GM06990 (cell line): ENCODE measurements at places on chromosomes 5 and 9.

DNA sequence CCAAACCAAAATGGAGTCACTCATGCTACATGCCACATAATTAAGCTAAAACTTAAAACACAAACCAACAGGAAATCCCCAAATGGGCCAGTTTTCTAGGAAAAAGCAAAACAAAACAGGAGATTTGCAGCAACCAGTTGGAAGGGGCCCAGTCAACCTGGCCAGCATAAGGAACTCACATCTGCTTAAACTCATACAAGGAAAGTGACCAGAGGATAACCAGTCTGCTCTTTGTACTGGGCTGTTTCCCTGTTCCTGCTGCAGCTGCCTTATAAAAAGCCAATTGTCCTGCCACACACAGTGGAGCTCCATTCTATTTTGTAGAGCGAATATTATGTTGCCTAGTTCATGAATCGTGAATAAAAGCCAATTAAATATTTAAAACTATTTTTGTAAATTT, 29.5 kb upstream of the PTPDC1 start:
- DNase-seq: no peak

- no peak for DNase-seq
These were observed 571.8 kb upstream of the CDH18 start for GRCh38 chr5:20559845-20560244.

GRCh38 chr5:120852222-120852860, 388.2 kb downstream of the PRR16 start:
- DNase-seq: no peak

DNA sequence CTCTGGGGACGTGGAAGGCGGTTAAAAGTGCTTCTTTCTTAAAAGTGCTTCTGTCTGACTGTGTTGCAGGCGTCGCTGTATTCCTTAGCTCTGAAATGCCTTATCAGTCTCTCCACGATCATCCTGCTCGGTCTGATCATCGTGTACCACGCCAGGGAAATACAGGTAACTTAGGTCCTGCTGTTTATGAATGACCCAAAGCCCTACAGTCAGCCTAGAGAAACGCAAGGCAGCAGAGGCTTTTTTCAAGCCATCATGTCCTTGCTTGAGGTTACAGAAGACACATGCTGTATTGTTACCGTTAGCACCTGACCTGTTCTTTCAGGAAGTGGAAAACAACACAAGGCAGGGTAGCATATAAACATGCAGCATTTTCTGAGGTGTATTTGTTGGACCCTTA, 2.0 kb downstream of the KCNN2 start:
- peak; percentile 33 for DNase-seq

DNA sequence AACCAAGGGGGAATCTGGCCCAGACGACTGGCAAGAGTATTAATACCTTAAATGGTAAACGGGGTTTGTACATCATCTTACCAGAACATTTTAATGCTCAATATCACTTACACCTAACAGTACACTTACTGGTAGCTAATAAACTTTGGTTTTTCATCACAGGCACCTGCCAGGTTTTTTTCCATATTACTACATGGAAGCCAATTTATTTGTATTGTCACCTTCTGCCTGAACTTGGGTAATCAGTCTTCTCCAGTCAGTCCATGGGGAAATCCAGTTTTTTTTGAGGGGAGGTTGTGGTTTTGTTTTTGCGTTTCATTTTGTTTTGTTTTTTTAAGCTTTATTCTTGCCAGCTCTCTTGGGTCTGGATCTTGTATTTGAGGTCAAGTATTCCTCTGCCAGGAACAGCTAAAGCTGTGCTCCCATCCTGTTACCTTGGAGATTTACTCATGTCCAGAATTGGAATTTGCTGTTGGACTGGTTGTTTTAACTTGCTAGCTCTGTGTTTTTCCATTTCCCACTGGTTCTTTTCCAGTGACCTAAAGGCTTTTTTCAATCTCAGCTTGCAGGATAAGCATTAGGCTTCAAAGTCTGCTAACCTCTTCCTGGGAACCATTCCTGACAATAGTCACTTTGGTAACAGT, 11.1 kb upstream of the NADK2 start:
- DNase-seq: no peak

DNA sequence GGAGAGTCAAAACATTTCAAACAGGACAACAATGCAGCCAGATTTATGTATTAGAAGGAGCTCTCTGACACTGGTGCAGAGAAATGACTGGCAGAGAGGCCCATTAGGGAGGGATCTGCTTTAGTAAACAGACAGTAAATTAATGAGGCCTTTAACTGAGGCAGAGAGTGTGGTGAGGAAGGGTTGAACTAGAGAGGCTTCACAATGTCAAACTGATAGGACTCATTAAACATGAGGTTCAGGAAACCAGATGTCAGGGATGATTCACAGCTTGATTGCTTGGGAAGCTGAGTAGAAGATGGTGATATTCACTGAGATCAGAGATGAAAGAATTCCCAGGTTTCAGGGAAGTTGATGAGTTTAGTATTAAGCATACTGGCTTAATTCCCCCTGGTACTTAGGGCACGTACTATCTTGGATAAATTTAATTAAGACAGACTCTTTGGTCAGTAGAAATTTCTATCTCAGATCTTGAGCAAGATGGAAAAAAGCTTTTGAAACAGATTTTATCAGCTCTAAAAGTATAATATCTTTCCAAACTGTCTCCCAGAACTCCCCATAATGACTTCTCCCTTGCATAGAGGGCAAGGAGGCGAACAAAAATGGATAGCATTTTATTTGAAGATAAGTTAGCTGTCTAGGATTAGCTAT, 8.6 kb upstream of the MUSK start:
- no peak for DNase-seq

DNA sequence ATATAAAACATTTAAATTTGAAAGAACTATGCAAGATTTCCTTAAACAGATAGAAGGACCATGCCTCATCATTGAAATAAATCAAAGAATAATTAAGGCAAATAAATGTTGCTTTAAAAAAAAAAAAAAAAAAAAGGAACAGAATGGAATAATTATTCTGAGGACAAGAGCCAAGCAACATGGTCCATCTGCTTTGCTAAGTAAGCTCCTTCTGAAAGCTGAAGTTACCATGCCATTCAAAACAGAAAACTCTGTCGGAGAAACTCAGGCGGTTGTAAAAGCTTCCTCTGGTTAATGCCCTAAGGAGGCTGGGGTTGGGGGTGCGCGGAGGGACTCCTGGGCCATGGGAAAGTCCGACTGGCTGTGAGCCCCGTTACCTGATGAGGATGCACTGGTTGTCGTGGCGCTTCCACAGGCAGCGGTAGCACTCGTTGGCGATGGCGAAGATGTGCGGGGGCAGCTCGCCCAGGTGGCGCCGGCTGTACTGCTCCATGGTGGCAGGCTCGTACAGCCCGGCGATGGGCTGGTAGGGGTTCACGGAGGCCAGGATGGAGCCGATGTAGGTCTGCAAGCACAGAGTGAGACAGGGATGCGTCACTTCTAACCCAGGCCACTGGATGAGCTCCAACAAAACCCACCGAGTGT, 141.7 kb downstream of the MYO10 start:
- DNase-seq: no peak

DNA sequence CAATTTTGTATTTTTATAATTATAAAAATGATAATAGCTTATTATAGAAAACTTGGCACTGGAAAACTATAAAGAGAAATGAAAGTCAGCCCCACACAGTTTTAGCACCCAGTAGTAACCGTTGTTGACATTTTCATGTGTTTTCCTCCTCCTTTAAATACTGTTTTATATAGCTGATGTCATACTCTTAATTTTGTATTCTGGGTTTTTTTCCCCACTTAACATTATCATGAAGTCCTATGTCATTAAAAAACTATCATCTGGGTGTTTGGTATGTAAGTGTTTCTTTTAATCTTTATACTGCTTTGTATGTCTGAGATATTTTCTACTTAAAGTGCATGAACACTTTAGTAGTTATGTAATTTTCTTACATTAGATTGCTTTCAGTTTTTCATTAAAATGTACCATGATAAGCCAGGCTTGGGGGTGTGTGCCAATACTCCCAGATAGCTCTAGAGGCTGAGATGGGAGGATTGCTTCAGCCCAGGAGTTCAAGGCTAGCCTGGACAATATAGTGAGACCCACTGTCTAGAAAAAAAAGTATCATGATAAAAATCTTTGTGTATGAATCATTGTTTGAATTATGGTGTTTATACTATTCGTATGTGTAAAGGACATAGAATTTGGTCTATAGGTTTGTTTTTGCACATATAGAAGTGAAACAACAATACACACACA, 2.7 kb downstream of the RAD50 start:
- no peak for DNase-seq

GRCh38 chr5:134503088-134503936, 22.2 kb upstream of the JADE2 start:
- peak; percentile 47 for DNase-seq

DNA sequence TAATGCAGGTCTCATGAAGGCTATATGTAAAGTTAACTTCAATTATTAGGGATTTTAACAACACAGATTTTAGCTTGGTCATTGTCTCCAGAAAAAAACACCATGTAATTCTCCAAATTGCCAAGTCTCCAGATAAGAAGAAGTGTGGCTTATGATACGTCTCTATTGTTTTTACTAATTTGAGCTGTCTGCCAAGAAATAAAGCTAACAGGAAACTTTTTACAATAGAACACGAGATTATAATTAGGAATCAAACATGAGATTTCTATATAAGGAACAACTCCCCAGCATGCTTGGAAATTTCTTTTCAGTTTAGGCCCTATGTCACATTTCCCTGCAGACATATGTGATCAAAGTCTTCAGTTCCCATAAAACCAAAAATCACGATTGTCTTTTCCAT, 142.7 kb downstream of the MCTP1 start:
- no peak for DNase-seq

DNA sequence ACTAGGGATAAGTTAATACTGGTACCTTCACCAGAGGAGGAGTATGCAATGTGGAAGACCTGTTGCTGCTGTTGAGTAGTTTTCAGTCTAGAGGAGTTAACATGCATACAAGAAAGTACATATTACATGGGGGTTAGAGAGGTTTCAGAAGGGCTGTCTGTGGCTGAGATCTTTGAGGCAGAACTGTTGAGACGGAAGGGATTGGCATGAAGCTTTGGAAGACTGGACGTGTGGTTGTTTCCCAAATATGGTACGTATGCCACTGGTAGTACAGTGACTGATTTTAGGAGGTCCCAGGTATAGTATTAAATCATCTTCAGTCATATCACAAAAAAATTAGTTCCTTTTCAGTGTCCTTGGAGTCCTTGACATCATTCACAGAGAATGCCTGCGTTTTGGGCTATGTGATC, 17.6 kb downstream of the TNFAIP8 start:
- DNase-seq: no peak

GRCh38 chr5:53126521-53126920, 17.0 kb upstream of the MOCS2 start:
- no peak for DNase-seq

- no peak for DNase-seq
These were observed 166.6 kb downstream of the SLC28A3 start for GRCh38 chr9:84173961-84174360.

GRCh38 chr5:126377424-126377823, 45.8 kb upstream of the GRAMD2B start:
- no peak for DNase-seq

DNA sequence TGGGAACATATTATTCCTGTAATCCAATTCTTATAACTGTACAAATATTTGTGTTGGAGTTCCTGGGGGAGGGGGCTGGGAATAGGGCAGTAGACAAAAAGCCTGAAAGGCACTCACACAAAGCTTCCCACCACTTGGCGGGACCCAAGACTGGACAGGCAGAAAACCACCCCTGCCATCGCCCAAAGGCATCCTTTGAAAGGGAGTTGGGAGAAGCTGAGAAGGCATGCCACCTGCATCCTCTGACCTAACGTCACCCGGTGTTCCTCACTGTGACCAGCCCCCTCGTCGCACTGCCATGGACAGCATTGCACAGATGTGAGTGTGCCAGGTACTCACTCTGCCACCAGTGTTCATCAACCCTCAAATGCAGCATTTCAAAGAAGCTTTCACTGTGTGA, 80.6 kb upstream of the SMIM23 start:
- no peak for DNase-seq

DNA sequence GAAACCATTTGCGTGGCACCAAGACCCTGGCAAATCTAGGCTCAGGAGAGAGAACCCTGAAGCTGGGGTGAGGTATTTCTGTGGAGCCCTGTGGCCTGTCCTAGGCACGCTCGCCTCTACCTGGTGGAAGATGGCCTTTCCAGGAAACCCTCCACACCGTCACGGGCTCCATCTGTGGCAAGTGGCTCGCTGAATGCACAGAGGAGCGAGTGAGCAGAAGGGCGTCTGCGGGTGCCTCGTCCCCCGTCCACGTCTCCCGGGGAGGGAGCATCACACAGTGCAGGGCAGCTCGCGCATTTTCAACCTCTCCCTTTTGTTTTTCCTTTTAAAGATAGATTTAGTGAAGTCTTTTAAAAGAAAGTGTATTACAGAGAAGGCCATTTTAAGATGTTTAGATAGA, 25.3 kb upstream of the RASGEF1C start:
- no peak for DNase-seq

DNA sequence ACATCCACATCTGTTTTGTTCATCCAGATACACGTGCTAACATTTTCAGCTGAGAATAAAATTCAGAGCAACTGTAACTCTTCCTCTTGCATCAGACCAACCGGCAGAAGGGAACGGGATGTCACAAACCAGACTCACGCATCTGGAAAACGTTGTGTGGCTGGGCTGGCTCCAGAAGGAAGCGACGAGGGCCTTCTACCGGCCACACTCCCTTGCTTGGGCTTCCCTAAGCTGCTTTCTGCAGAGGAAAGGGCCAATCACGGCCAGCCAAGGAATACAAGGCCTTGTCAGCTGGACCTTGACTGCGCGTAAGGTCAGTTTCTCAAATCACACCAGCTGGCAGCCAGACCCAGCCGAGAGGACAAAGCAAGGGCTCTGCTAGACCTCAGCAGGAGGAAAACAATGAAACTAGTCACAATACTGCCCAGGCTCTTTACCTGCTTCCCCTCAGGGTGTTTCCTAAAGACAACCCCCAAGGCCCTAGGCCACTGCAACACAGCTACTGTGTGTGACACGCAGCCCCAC, 106.1 kb downstream of the THBS4 start:
- no peak for DNase-seq

GRCh38 chr5:107977550-107978071, 306.9 kb upstream of the EFNA5 start:
- DNase-seq: no peak

DNA sequence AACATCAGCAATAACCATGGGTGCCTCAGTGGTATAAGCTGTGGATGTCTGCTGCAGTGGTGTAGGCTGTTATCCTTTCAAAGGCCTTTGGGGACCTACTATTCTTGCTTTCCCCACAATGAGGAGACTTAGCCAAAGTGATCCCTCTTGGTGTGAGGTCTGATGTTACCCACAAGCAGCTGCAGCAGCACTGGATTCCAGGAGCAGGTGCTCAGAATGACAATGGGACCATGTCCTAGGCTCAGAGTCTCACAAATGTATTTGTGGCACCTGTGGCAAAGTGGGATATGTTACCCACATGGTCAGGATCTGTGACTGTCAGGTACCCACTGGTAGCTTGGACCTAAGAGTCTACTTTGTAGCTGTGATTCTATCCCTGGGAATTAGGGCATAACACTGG, 70.4 kb downstream of the RNF130 start:
- DNase-seq: no peak

GRCh38 chr9:105632807-105633206, 29.4 kb upstream of the TAL2 start:
- DNase-seq: no peak

GRCh38 chr9:73269430-73270101, 117.9 kb downstream of the ANXA1 start:
- no peak for DNase-seq
